Cardiac fibroblast (primary cell): ENCODE measurements at places on chromosomes 6 and 20.

GRCh38 chr6:16343593-16343992 lies 105.2 kb downstream of the GMPR start:
- no peak for DNase-seq

DNA sequence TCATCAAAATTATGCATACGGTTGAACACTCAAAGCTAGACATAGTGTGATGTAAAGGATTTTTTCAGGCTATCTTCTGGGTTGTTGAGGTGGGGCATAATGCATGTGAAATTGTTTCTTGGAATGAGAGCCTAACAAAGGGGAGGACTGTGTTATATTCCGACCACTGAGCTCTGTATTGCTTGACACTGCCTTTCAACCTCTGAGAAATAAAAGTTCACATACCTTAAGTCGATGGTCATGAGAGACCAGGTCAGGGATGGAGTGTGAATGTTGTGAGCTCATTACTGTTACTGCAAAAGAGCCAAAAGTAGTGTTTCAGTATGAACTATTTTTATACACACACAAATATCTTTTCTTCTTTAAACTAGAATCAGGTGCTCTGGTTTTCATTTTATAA lies 5.0 kb downstream of the PFDN4 start:
- DNase-seq: no peak

- DNase-seq: no peak
These were observed 156.6 kb downstream of the ZDHHC14 start for GRCh38 chr6:157537556-157537955.

- DNase-seq: no peak
These were observed 6.7 kb upstream of the SYNJ2 start for GRCh38 chr6:157974967-157975366.

DNA sequence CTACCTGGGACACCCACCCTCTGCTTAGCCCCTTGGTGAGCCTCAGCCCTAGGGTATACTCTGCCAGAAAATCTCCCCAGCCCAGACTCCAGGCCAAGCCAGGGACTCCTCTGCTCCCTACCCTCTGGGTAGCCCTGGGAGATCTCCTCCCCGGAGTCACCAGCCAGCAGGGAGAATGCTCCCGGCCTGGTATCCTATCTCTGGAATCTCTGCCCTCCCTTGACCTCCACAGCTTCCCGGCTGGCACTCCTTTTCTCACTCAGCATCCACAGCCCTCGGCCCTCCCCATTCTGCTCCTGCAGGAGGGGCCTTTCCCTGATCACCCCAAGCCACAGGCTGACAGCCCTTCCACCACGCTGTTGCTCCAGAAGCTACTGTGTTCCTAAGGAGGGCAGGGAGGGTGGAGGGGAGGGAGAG lies 22.6 kb downstream of the NOL4L start:
- DNase-seq: no peak

DNA sequence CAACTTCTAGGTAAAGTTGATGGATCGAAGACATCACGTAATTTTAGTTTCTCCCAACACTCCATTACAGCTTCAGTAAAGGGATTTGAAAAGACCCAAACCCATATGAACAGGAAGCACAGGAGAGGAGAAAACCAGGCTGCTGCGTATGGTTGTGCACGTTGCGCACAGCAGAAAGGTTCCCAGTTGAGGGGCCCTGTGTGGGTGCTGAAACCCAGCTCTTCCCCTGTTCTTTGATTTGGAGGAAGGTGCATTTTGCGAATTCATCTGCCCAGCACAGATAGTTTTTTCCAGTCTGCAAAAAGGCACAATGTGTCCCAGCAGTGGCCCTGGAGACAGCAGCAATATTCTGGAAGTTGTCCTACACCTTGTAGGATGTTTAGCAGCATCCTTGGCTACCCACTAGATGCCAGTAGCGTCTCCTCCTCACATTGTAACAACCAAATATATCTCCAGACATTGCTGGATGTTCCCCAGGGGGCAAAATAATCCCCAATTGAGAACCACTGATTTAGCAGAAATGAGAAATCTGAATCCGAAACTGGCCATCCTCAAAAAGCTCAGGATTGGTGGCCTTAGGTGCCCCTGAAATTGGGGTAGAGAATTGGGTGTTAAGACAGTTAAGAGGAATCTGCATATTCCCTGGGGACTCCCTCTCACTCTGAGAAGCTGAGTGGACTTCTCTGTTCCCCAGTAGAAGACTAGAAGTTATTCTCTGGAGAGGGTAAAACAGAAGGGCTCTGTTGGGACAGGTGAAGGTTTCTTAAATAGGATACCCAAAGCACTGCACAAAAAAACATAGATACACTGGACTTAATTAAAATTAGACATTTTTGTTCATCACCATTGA lies 12.2 kb downstream of the SUN5 start:
- no peak for DNase-seq

- DNase-seq: peak; percentile 81
These were observed 14.7 kb upstream of the PYGB start for GRCh38 chr20:25233016-25233772.

DNA sequence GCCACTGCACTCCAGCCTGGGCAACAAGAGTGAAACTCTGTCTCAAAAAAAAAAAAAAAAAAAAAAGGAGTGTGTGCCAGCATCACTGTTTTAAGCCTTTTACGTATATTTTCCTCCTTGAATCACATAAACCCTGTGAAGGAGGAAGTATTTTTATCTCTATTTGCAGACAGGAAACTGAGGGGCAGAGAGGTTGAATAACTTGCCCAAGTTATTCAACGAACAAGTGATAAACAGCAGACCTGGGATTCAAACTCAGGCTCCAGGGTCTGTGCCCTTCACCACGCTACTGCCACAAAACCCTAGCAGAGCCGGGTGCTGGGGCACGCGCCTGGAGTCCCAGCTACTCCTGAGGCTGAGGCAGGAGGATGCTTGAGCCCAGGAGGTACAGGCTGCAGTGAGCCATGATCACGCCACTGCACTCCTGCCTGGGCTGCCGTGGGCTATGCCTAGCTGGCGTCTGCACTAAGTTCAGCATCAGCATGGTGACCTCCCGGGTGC lies 9.4 kb upstream of the AVP start:
- DNase-seq: no peak

DNA sequence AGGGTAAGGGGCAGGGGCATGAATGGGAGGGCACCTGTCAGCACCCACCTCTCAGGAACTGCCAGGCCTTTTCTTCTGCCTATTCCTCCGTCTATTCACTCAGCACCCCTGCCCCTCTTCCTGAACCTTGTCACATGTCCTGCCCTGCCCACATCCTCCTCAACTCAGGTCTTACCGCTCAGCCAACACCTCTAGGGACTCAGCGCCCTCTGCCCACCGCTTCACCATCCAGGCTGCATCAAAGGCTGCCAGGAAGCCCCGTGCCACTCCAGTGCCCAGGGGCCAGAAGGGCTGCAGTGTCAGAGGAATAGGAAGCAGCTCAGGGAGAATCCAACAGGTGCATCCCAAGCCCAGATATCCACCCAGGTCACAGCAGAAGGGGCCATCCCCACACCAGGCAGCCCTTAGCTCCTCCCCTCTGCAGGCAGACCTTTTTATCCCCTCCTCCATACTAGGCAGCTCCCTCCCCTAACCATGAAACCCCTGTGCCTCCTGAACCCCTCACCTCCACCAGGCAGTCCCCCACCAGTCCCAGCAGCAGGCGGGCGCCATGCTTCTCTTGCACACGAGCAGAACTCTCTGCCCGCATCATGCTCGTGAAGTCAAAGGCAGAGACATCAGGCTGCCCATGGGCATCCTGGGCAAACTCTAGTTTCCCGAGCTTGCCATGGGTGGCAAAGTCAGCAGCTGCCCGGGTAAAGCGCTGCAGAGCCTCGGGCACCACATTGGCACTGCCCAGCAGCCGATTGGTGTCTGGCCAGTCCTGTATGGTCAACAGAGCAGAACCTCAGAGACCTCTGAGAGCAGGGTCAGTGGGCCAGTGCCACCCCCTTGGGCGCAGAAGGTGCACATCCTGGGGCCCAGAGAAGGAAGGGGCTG lies 5.5 kb downstream of the MICAL1 start:
- no peak for DNase-seq

- DNase-seq: no peak
These were observed 73.3 kb upstream of the LYRM2 start for GRCh38 chr6:89711801-89712200.

DNA sequence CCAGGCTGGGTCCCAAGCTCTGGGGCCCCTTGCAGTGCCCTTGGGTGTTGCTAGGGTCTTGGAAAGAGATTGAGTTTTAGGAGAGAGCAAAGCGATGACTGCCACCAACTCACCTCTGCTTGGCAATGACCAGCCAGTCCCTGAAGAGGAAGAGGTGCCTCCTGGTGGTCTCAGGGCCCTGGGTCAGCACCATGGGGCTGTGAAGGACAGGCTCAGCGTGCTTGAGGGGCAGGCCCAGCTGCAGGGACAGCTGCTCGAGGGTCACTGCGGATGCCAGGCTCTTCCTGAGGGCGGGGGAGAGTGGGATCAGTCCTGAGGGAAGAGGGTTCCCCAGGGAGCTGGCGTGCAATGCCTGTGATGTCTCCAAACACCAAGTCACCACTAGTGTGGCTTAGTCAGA lies 50.8 kb upstream of the TAGAP start:
- DNase-seq: no peak

DNA sequence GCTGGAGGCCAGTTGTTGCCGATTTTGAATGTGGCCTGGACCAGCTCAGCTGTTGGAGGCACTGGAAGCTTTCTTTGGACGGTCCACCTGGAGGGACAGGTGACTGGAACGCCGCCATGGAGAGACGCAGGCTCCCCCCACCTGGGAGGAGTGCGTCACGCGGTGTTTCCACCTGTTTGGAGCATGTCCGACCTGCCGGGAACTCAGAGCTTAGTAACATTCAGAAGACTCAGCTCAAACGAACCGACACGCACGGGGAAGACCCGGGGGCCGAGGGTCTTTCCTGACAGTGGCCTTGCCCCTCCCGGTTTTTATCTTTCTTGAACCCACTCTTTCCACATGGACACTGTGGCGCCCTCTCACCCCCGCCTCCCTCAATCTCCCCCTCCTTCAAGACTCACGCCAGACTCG lies 141.6 kb downstream of the SMOC2 start:
- no peak for DNase-seq

GRCh38 chr6:85637579-85637978 lies 5.1 kb downstream of the SYNCRIP start:
- DNase-seq: no peak

DNA sequence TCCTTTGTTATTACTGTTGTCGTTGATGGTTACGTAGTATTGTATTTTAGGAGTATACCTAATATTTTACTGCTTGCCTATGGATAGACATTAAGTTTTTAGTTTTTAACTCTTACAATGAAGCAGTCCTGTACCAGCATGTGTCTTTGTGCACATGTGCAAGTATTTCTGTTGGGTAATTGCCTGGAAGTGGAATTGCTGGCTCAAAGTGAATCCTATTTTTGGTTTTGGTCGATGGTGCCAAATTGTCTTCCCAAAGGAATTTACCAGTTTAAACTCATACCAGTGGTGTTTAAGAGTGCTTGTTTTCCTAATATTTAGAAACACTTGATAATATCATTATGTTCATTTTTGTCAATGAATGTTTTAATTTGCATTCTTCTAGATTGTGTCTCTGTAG lies 75.5 kb downstream of the ANKS1A start:
- DNase-seq: peak; percentile 79

- no peak for DNase-seq
These were observed 114.8 kb downstream of the FOXO3 start for GRCh38 chr6:108675226-108676200.

GRCh38 chr6:110270165-110270564 lies 88.0 kb downstream of the METTL24 start:
- no peak for DNase-seq
